ENCODE measurements at places on chromosomes 3 and 15. TPM values are rescaled to one million over a fixed set of nuclear protein-coding genes. Genes with fewer than 3 reads are reported as not detected.

DNA sequence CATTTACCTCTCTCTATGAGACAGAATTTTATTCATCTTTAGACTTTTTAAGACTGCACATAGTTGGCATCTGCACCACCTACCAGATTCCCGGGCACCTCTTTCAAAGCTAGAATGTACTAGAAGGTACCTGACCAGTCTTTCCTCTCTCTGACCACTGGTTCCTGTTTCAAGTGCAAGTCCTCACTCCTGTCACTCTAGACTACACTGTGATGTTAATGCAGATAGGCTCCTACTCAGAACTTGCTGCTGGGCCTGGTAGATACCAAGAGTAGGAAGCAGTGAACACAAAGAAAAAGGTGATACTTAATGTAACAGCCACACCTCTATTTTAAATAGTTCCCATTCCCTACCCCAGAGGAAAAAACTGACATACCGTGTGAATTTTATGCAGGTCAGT, 8.1 kb upstream of the TCAIM start:
- H3K36me3 ChIP-seq: no peaks in the 10 kb centered on the region
- no peaks in the 10 kb centered on the region for H3K4me1 ChIP-seq
- DNase-seq: no peak
- no peak overlapping the region for H3K4me3 ChIP-seq

GRCh38 chr3:114213292-114213626, 24.1 kb downstream of the ZNF80 start:
- H3K36me3 ChIP-seq: no peaks in the 10 kb centered on the region
- H3K27ac ChIP-seq: peak overlapping the region; percentile 58
- H3K27me3 ChIP-seq: no peaks in the 10 kb centered on the region
- peaks cover 7% of the 10 kb centered on the region for H3K4me1 ChIP-seq
- no peak for DNase-seq

Gene HRG
- total RNA-seq: not detected

Gene MORC1
- total RNA-seq: 0.20 TPM

Gene SLC22A14
- total RNA-seq: not detected

Gene CASR
- total RNA-seq: 0.39 TPM

Measured in tibial nerve (tissue), 4 donors.